ENCODE measurements at places on chromosomes 6 and 20. TPM values are rescaled to one million over a fixed set of nuclear protein-coding genes. Genes with fewer than 3 reads are reported as not detected.

- H3K4me1 ChIP-seq: no peaks in the 10 kb centered on the region
- no peak overlapping the region for H3K4me3 ChIP-seq
- DNase-seq: no peak
- no peaks in the 10 kb centered on the region for H3K27me3 ChIP-seq
- no peak overlapping the region for H3K27ac ChIP-seq
- H3K36me3 ChIP-seq: no peaks in the 10 kb centered on the region
These were observed 437.8 kb upstream of the ID4 start for GRCh38 chr6:19399406-19399805.

DNA sequence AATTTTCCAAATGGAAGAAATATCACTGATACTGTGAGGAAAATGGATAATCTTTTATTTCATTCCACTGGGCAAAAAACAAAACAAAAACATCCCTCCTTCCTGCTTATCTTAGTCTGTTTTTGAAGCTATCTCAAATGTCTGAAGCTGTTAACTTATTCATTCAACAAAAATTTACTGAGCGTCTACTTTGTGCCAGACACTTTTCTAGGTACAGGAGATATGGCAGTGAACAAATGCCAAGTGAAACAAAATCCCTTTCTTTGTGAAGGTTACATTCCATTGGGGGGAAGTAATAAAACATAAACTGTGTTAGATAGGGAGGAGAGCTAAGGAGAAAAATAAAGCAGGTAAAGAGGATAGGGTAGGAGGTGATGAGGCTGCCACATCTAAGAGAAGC, 47.5 kb downstream of the TNFRSF21 start:
- H3K4me3 ChIP-seq: no peak overlapping the region
- H3K36me3 ChIP-seq: no peaks in the 10 kb centered on the region
- DNase-seq: no peak
- peaks cover 2% of the 10 kb centered on the region for H3K27me3 ChIP-seq
- H3K4me1 ChIP-seq: no peaks in the 10 kb centered on the region

DNA sequence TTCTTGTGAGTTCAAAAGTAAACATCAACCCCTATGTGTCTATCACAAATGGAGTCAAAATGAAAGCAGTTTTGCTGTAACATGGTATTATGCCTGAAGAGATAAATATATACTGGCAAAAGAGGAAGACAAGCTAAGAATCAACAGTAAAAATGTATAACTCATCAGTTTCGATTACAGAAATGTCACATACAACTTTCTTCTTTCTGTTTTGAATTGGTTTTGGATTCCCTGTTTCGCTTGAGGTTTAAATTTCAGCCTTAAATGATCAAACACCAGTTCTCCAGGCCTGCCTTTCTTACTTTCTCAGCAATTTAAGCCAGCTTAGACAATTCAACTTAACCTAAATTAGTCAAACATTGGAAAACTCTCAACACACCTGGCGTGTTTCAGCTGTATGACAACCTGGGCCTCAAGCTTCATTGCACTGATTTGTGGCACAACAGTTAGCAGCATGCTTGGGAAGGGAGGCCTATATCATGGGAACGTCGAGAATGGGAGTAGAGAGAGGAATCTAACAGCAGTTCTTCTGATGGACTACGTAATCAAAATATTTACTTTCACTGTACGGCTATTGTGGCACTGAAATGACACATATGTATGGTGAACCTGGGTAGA, 51.9 kb upstream of the MARCKS start:
- H3K4me3 ChIP-seq: no peak overlapping the region
- DNase-seq: no peak
- H3K4me1 ChIP-seq: peaks cover 7% of the 10 kb centered on the region
- no peak overlapping the region for H3K27ac ChIP-seq
- no peaks in the 10 kb centered on the region for H3K36me3 ChIP-seq

DNA sequence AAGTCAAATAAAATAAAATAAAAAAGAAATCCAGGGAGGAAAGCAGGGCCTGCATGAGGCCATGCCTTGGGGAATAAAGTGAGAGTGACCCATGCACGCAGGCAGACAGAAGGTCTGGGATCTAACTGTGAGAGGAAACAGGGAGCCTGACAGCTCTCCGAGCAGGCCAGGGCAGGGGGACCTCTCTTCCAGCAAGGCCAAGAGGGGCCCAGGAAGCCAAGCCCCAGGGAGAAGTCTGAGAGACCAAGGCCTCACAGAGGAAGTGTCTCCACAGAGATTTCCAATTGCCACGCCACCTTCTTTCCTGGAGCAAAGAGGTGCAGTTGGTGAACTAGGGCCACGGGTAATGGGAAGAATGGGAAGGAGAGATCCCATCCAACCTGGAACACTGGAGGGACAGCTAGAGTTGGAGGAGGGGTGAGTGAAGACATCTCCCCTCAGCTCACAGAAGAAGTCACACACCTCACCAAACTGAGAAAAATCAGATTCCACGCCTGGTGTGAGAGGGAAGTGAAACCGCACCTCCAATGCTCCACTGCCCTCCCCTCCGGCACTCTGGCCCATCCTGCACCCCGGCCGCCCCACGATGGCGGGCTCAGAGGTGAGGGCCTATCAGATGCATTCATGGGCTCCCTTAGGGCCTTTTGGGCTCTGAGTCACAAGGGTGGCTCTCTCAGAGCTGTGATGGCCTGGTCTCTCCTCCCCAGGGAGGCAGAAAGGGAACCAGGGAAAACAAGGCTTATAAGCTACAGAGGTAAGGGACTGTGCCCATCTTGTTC, 25.1 kb upstream of the TAF8 start:
- H3K27me3 ChIP-seq: no peaks in the 10 kb centered on the region
- DNase-seq: no peak
- peaks cover 85% of the 10 kb centered on the region for H3K4me1 ChIP-seq
- no peak overlapping the region for H3K4me3 ChIP-seq
- H3K36me3 ChIP-seq: peaks cover 46% of the 10 kb centered on the region

DNA sequence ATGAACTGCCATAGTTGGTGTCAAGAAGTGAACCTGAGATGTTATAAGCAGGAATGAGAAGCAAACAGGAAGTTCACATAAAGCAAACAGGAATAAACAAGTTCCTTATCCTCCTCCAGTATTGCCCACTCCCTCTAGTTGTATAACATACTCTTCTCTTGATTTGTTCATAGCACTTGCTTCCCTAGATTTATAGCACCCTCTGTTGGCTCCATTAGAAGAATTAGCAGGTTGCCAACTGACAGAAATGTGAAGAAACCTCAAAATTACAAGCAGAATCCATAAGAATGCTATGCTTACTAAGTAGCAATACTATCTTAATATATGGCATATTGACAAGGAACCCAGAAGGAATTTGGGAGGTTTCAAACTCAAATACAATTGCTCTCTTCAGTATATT, 195.4 kb downstream of the TBX18 start:
- no peaks in the 10 kb centered on the region for H3K36me3 ChIP-seq
- no peaks in the 10 kb centered on the region for H3K27me3 ChIP-seq
- DNase-seq: no peak
- H3K4me1 ChIP-seq: no peaks in the 10 kb centered on the region

GRCh38 chr6:100194535-100194934, 200.5 kb upstream of the MCHR2 start:
- H3K36me3 ChIP-seq: no peaks in the 10 kb centered on the region
- no peak overlapping the region for H3K27ac ChIP-seq
- peaks cover 5% of the 10 kb centered on the region for H3K27me3 ChIP-seq
- no peak for DNase-seq
- no peak overlapping the region for H3K4me3 ChIP-seq

The ZBP1 gene
- total RNA-seq: 57.7 TPM

The MACROD2 gene
- not detected for total RNA-seq

The TM9SF4 gene
- total RNA-seq: 38.6 TPM

The DEFB132 gene
- not detected for total RNA-seq

The SYTL3 gene
- total RNA-seq: 135 TPM

The FUT9 gene
- not detected for total RNA-seq

The ERVFRD-1 gene
- not detected for total RNA-seq

The NRN1 gene
- total RNA-seq: 4.1 TPM
